ENCODE measurements at places on chromosomes 2 and 18. TPM values are rescaled to one million over a fixed set of nuclear protein-coding genes. Genes with fewer than 3 reads are reported as not detected.

DNA sequence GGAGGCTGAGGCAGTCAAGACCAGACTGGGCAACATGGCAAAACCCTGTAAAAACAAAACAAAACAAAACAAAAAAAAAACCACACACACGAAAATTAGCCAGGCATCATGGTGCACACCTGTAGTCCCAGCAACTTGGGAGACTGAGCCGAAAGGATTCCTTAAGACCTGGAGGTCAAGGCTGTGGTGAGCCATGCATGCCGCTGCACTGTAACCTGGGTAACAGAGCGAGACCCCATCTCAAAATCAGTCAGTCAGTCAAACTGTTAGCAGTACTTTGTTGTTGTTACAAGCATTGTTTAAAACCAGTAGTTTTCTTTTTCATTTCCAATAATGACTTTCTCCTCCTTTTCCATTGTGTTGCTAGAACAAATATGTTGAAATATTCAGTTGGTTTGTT, 21.7 kb downstream of the EPB41L5 start:
- DNase-seq = no peak

DNA sequence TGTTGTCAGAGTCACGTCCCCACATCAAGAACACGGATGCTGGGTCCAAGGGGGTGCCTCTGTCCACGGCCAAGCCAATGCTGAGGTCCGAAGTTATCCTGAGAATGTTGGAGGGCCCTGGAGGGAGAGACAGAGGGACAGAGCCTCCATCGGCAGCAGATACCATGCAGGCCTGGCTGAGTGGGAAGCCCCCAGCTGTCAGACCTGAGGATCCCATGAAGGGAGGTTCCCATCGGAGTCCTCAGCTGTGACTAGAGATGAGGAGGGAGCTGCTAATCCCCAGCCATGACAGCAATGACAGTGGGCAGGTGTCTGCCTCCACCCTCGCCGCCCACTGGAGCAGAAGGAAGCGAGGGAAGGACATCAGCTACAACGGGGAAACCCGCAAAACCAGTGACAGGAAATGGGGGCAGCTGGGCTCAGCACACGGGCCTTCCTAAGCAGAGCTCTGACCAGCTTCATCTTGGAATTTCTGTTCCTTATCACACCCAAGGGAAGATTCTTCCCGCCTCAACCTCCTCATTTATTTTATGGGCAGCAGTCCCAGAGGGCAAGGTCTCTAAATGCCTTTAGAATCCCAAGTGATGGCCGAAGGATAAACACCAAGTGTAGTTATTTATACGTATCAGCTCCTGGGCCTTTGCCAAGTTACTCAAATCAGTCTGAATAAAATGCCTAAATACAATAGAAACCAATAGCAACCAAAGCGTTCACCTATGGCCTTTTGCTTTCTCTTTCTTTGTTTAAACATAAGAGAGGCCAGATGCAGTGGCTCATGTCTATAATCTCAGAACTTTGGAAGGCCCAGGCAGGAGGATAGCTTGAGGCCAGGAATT, 32.2 kb downstream of the FAM178B start:
- DNase-seq = peak; percentile 27

DNA sequence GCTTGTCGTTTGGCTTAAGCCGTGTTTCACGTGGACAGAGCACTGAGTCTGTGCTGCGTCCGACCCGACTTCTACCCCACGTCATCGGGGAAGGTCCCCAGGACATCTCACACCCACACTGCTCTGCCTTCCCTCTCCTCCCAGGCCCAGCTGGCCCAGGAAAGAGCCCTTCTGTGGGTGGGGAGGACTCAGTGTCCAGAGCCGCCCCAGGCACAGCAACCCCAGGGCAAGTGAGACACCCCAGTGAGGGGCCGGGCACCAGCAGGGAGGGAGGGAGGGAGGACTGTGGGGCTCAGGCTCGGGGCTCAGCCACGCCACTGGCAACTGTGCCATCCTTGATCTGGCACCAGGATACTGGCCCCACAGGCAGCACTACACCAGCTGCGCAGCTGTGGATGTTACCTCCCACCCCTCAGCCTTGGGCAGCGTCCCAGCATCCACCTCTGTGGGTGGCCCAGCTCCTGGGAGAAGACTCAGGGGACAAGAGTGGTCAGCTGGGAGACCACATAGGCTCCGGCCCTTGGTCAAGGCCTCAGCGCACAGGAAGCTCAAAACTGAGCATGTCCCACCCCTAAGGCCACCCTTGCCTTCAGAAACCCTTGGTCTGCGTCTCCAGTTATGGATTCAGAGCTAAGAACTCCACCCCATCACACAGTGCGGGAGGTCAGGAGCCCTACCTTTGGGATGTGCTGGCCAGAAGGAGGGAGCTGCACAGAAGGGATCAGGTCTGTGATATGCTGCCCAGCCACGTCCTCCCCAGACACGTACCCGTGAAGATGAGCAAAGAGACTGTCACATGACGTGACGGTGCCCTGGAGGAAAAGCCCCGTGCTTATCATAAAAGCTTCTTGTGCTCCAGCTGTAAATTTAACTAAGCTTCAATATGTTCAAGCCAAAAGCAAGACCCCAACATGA, 11.7 kb downstream of the PASK start:
- no peak for DNase-seq

Gene GLI2
- 1.7 TPM for total RNA-seq

GRCh38 chr2:134367213-134367612, 113.3 kb downstream of the MGAT5 start:
- DNase-seq = no peak

Gene CCDC148
- total RNA-seq = 1.2 TPM

DNA sequence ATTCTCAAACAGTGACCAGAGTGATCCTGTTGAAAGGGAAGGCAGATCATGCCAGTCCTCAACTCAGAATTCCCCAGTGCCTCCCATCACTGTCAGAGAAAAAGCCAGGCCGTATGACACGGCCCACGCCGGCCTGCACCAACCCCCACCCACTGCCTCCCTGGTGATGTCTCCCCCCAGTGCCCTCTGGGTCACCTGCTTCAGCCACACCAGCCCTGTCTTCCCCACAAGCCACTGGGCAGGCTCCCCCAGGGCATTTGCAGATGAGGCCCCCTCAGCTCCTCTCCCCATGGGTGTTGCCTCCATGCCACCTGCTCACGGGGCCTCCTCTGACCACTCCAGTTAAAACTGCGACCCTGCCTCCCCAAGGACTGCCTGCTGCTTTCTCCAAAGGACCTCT, 169.8 kb downstream of the SH3RF3 start:
- DNase-seq = no peak

DNA sequence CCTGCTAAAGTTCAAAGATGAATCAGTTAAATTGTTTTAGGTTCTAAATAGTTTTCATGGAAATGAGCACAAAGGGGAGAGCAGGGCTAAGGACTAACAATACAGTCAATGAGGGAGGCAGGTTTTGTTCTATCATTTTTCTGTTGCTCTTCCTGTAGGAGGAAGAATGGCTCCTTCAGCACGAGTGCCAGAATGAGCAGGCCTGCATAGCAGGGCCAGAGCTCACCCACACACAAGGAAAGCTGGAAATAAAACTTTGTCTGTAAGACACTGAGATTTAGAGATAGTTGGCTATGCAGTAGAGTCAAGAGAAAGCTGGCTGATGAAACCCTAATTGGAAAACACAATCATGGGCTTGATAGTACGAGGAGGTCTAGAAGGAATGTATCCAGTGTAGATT, 313.3 kb downstream of the MBD2 start:
- DNase-seq = no peak

GRCh38 chr2:34387536-34387935, 788.4 kb upstream of the FAM98A start:
- DNase-seq = no peak

DNA sequence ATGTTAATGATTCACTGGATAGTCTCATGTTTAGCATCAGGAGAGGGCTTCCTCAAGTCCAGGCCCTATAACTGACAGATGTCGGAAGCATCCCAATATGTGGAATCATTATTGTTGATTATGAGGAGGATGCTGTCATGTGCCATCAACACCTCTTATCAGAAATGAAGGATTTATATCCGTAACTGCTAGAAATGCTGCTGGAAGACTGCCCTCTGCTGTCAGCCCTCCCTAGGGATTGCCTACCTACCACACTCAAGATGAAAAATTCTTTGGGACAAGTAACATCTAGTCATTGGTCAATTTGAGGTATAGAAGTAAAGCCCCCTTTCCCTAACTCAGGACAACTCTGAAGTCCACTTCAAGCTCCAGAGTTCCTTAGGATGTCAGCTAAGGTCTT, 1166.5 kb upstream of the NXPH2 start:
- DNase-seq = no peak

DNA sequence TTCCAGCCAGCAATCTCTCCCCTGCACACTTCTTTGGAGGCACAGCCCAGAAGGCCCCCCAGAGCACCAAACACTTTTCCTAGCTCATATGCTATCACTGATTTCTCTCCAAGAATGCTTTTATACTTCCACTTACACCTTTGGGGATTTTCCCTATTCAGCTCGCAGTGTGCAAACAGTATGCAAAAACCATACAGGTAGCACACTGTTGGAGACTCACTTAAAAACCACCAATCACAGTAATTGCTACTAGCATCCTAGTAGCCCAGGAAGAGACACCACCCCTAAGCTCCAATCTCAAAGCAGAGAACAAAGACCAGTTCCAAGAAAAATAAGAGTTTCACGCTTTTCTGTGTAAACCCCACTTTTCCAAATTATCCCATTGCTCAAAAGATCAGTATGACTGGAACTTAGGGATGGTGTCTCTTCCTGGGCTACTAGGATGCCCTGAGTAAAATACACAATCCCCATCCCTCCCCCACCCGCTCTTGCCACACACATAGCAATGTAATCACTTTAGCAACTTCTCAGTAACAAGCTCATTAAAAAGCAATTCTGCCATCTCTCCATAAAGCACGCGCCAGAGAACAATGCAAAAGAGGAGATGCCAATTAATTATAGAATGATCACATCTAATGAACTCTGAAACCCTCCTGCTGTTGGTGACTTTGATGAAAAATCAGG, 43.0 kb downstream of the KLF7 start:
- DNase-seq = no peak
